Activated CD8-positive, alpha-beta memory T cell treated with anti-CD3 and anti-CD28 coated beads for 1 hour (primary cell): ENCODE measurements at places on chromosomes 5 and 9.

- no peak for DNase-seq
These were observed 10.9 kb downstream of the TEX10 start for GRCh38 chr9:100341889-100342288.

- no peak for DNase-seq
These were observed 62.5 kb upstream of the ITGA1 start for GRCh38 chr5:52725065-52725746.

DNA sequence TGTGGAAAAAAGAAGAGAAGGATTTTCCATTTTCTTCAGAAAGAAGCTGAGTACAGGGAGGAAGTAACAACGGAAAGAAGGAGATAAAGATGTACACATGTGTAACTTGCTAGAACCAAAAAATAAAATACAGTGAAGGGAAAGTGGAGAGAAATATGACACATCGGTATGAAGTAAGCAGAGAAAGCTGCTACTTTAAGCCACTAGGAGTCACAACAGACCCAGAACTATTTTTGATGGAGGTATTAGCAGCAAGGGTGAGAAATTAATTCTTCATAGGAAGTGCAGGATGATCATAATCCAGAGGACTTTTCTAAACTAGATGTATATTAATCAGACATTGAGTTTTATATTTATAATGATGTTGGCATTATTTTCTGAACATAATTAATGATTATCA lies 88.5 kb downstream of the FAM174A start:
- no peak for DNase-seq

GRCh38 chr9:18360005-18360404 lies 113.9 kb upstream of the ADAMTSL1 start:
- DNase-seq: no peak

DNA sequence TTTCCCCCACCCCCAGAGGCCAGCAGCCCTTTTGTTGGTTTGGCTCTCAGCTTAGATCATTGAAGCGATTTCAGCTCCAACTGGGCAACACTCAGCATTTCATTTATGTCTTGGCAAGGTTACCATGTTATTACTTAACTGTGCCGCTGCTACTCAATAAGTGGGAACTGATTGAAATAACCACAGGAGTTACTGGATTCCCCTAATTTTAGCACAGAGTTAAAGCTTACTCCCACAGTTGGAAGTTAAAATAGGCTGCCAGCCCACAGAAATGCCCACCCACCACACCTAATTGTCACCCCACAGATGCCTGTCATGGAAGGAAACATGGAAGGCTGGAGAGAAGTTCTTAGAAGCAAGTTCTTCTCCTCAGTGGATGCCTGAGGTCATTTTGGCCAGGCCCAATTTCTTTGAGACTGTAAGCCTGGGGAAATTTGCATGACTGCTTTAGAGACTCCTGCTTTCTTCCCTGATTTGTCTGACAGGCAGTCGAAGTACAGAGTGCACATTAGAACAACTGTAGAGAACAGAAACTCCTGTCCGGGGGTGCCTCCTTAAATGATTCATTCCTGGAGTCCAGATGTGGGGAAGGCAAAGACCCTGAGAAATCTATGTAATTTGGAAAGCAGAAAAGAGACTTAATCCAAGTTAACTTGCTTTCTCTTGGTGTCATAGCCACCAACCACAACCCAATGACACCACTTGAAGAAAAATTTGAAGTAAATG lies 370.0 kb downstream of the ZSWIM6 start:
- no peak for DNase-seq

- no peak for DNase-seq
These were observed 73.4 kb downstream of the ANGPTL2 start for GRCh38 chr9:127049044-127049443.

- DNase-seq: no peak
These were observed 148.5 kb upstream of the GRAMD2B start for GRCh38 chr5:126274763-126275125.

- no peak for DNase-seq
These were observed 130.9 kb downstream of the ERCC6L2 start for GRCh38 chr9:96006296-96006879.

GRCh38 chr5:42074353-42074752 lies 149.3 kb downstream of the FBXO4 start:
- DNase-seq: no peak

DNA sequence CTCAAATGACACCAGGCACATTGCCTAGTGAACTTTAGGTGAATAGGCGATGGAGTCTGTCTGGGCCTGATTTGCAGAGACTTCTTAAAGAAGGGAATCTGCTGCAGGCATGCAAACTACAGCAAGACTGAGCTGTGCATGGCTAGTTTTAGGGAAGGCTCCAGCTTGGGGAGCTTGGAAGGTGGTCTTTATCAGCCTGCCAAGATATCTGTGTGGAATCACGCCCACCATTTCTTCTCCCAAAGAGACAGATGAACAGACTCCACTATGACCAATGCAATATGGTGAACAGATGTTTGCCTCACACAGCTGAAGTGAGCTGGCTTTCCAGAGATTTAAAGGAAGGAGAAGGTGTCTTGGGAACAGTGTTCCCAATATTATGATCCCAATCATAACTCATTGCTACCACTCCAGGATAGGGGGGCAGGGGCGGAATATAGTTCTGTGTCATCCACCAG lies 129.0 kb upstream of the HMHB1 start:
- DNase-seq: no peak

- DNase-seq: no peak
These were observed 30.1 kb downstream of the TSPAN17 start for GRCh38 chr5:176677209-176677939.

- DNase-seq: no peak
These were observed 204.4 kb downstream of the EFNA5 start for GRCh38 chr5:107466233-107466769.

- DNase-seq: no peak
These were observed 109.9 kb downstream of the EDIL3 start for GRCh38 chr5:84274585-84275468.

DNA sequence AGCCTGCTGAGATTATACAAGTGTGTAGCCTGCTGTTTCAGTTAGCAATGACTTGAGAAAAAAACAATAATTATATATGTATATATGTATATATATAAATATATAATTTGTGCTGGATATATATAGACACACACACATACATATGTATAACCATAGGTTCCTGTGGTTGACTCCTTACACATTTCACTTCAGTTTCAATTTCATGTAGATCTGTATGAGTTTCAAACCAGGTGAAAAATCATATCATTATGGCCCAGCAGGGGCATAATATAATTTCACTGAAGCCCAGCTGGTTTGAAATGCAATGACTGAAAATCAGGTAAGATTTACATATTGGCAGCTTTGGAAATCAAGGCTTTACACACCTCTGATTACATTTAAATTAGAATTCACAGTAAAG lies 690.4 kb upstream of the CDH18 start:
- DNase-seq: no peak
